ENCODE measurements at places on chromosomes 4 and X. TPM values are rescaled to one million over a fixed set of nuclear protein-coding genes. Genes with fewer than 3 reads are reported as not detected.

DNA sequence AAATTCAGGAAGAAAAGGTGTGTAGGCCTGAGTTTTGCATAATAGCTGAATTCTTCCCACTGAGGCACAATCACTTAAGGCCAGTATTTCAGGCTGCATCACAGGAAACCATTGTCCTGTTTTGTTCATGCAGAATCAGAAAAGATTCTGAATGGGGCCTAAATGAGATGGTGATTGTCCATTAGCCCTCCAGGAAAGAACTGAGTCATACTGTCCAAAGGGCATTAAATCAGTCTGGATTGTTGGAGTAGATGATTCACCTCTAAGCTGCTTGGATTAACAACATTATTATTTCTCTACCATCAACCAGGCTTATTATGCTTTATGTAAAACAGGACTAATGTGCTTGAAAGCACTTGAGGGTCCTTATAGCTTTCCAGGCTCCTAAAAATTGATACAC, 36.2 kb downstream of the CT47B1 start:
- H3K4me3 ChIP-seq: no peak overlapping the region
- DNase-seq: no peak
- H3K27ac ChIP-seq: no peak overlapping the region
- H3K4me1 ChIP-seq: no peaks in the 10 kb centered on the region
- no peaks in the 10 kb centered on the region for H3K27me3 ChIP-seq

DNA sequence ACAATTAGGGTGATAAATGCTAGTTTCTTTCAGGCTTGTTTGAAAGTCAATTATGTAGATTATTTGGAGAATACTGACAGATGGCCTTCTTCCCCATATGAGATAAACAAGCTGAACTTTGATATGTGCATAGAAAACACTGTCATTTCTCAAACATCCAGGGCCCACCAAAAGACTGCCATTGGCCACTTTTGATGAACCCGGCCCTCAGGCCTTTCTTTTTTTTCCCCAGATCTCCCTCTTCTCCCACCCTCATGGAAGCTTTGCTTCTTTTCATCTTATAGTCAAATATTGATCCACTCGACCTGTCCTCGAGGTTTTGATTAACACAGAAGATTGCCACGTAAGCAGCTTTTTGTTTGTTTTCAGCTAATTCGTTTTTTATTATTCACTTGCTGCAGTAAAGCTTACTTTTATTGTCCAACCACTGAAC, 377.4 kb downstream of the SMARCA1 start:
- no peaks in the 10 kb centered on the region for H3K27me3 ChIP-seq
- no peaks in the 10 kb centered on the region for H3K36me3 ChIP-seq
- no peak overlapping the region for H3K4me3 ChIP-seq

GRCh38 chrX:134658002-134658759, at the start of gene PLAC1:
Gene PLAC1 (minus strand): TSS chrX:134658471. CDS start chrX:134566682, 91,789 bp downstream.
- H3K4me1 ChIP-seq: no peaks in the 10 kb centered on the region
- no peaks in the 10 kb centered on the region for H3K36me3 ChIP-seq
- DNase-seq: no peak
- H3K4me3 ChIP-seq: no peak within 1 kb of the TSS

Gene CENPVL2
- total RNA-seq: not detected

Gene ZFP42
- not detected for total RNA-seq

Gene TCEAL4
- total RNA-seq: 3.2 TPM

GRCh38 chrX:140944710-140945109, 57.7 kb upstream of the SPANXB1 start:
- H3K27ac ChIP-seq: no peak overlapping the region
- no peaks in the 10 kb centered on the region for H3K4me1 ChIP-seq
- H3K4me3 ChIP-seq: no peak overlapping the region
- no peaks in the 10 kb centered on the region for H3K36me3 ChIP-seq
- no peak for DNase-seq
- H3K27me3 ChIP-seq: peaks cover 2% of the 10 kb centered on the region

Gene SERPINA7
- total RNA-seq: not detected
